ENCODE measurements at places on chromosomes 16 and 17. TPM values are rescaled to one million over a fixed set of nuclear protein-coding genes. Genes with fewer than 3 reads are reported as not detected.

The HSD17B1 gene
- total RNA-seq: 3.4 TPM

The ERAL1 gene
- 37.4 TPM for total RNA-seq

The RCVRN gene
- not detected for total RNA-seq

The PABPN1L gene
- not detected for total RNA-seq

The GUCY2D gene
- 1.4 TPM for total RNA-seq

The UTS2R gene
- not detected for total RNA-seq

The CDH1 gene
- total RNA-seq: 62.6 TPM

The QRICH2 gene
- 1.1 TPM for total RNA-seq

The AGRP gene
- total RNA-seq: not detected

The ATF7IP2 gene
- 26.0 TPM for total RNA-seq

The OR2C1 gene
- not detected for total RNA-seq

The CLUH gene
- 61.9 TPM for total RNA-seq

The FADS6 gene
- not detected for total RNA-seq

The STX1B gene
- total RNA-seq: 3.1 TPM

The CDH8 gene
- not detected for total RNA-seq

The KRTAP4-4 gene
- total RNA-seq: not detected

The HBQ1 gene
- total RNA-seq: 1.4 TPM

The FOXN1 gene
- not detected for total RNA-seq

The CCL16 gene
- not detected for total RNA-seq

The TBC1D26 gene
- total RNA-seq: under 0.01 TPM

The C16orf96 gene
- total RNA-seq: not detected

The USP43 gene
- 0.93 TPM for total RNA-seq

The SPATA20 gene
- total RNA-seq: 66.1 TPM

The KRTAP17-1 gene
- total RNA-seq: not detected

The ABCC6 gene
- total RNA-seq: 0.34 TPM

Data from melanocyte of skin (primary cell).